ENCODE measurements at places on chromosomes 1 and 21. TPM values are rescaled to one million over a fixed set of nuclear protein-coding genes. Genes with fewer than 3 reads are reported as not detected.

The NBPF3 gene
- 2.7 TPM for polyA plus RNA-seq

The TMEM54 gene
- not detected for polyA plus RNA-seq

The PTAFR gene
- 0.50 TPM for polyA plus RNA-seq

The CFAP141 gene
- not detected for polyA plus RNA-seq

The ERICH3 gene
- polyA plus RNA-seq = not detected

DNA sequence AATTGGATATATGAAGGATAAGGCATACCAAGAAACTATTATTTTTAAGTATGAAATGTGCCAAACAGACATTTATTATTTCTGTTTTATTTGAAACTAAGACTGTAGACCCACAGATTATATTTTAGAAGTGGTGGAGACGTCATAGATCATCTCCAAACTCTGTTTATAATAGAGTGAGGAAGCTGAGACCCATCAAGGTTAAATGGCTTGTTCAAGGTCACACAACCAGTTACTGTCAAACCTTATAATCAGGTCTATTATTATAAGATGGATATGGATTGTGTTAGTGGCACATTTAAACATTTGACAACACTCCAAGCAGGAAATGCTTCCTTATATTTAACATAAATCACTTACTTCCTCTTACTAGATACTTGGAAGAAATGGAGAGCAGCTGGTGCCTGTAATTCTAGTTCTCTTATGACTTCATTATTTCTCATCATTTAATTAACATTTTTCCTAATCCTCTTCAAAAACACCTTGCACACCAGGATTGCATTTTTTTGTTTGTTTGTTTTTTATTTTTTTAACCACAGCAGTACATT is 117.0 kb downstream of the NEK7 start:
- H3K27me3 ChIP-seq = no peaks in the 10 kb centered on the region
- DNase-seq = no peak
- H3K36me3 ChIP-seq = peaks cover 2% of the 10 kb centered on the region
- no peak overlapping the region for H3K27ac ChIP-seq
- no peaks in the 10 kb centered on the region for H3K4me1 ChIP-seq
- no peak overlapping the region for H3K4me3 ChIP-seq

GRCh38 chr1:90721210-90722194 is 4.4 kb upstream of the BARHL2 start:
- H3K27ac ChIP-seq = no peak overlapping the region
- DNase-seq = peak; percentile 66
- peaks cover 36% of the 10 kb centered on the region for H3K4me1 ChIP-seq
- H3K27me3 ChIP-seq = peaks cover 52% of the 10 kb centered on the region
- H3K4me3 ChIP-seq = peak overlapping the region; percentile 8

DNA sequence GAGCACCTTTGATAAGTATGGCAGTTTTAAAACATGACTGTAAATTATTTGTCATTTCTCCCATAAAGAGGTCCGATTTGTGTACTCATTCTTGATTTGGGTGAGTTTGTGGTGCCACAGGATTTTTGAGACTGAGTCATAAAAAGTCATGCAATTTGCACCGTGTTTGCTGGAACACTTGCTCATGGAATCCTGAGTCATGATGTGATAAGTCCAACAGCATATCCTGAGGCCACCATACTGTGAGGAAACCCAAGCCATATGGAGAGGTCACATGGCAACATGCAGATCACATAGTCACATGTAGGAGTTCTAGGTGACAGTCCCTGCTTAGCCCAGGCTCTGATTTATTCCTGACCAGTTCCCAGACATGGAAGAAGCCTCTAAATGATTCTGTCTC is 40.8 kb upstream of the PRRX1 start:
- H3K36me3 ChIP-seq = no peaks in the 10 kb centered on the region
- H3K27me3 ChIP-seq = peaks cover 5% of the 10 kb centered on the region

DNA sequence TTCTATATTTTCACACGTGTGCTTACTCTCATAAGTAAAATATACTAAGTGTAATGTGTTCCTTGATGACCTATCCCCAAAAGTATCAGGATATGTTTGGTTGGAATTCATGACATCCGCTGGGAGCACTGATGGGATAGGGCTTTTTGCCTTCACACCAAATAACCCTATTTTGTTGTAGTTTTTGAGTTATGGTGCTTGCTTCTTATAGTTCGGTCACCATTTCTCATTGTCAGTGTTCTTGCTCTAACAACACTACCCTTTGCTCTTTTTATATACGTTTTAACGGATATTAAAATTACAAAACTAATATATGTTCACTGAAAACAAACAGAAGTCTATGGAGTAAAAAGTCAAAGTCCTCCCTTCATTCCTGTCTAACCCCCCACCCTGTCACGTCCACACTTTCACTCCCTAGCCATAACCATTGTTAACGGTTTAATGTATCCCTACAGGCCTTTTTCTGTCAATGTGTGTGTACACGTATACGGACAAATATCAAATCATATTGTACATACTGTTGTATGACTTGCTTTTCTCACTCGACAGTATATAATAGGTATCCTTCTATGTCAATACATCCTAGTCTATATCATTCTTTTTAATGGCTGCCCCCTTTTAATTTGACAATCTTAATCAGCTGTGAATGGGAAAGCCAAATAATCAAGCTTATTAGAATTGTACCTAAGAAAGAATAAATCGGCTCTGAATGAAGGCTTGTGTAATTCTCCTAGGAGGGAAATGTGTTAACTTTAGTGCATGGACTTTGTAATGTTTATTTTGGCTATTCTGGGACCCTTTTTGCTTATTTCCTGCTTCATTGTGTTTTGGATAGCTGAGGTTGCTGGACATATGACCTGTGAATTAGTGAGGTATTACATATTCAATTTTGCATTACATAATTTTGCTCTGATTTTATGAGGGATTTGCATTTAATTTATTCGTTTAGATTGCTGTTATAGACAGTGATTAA is 3.5 kb upstream of the RNF220 start:
- DNase-seq = no peak
- H3K4me3 ChIP-seq = no peak overlapping the region
- no peak overlapping the region for H3K27ac ChIP-seq

DNA sequence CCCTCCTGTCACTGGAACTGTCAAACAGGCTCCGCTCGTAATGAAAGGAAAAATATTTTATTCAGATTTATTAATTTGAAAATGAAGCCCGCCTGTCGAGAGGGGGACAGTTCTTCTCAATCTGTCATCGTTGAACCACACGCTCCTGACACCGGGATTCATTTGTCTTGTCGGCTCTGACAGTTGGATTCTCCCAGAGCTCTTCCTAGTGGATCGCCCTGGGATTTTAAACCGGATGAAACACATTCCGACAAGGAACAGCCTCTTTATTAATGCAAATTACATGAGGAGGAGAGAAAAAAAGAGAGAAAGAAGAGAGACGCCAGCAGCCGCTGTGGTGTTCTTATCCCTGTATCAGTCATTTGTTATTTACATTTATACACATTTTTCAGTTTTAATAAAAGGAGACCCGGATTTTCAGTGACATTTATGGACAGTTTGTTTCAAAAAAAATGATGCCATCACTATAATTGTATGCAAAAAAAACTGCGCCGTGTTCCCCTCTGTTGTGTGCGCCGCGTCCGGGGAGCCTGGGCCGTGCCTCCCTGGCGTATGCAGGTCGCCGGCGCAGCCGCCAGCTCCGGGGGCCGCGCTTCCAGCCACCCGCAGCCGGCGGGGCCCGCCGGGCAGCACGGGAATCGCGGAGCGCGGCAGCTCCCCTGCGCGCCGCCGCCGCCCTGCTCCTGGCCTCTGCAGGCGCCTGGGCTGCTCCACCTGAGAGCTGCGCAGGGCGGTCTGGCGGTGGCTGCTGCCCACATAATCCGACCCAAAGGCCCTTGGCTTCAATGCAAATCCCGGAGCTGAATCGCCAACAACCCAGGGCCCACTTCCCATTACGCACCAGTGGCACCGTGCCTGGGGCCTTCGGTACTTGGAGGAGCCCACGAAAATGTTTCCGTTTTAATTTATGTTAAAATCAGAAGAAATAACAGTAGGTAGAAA is 237.9 kb upstream of the PBX1 start:
- H3K27me3 ChIP-seq = no peaks in the 10 kb centered on the region
- H3K4me3 ChIP-seq = no peak overlapping the region
- no peak overlapping the region for H3K27ac ChIP-seq
- no peaks in the 10 kb centered on the region for H3K36me3 ChIP-seq
- DNase-seq = no peak

- DNase-seq = no peak
- peaks cover 96% of the 10 kb centered on the region for H3K36me3 ChIP-seq
- no peaks in the 10 kb centered on the region for H3K27me3 ChIP-seq
- H3K27ac ChIP-seq = no peak overlapping the region
- no peak overlapping the region for H3K4me3 ChIP-seq
These were observed 38.0 kb downstream of the ADSS2 start for GRCh38 chr1:244413736-244414135.

- no peaks in the 10 kb centered on the region for H3K27me3 ChIP-seq
- no peaks in the 10 kb centered on the region for H3K36me3 ChIP-seq
- no peak for DNase-seq
- no peaks in the 10 kb centered on the region for H3K4me1 ChIP-seq
- no peak overlapping the region for H3K4me3 ChIP-seq
- H3K27ac ChIP-seq = no peak overlapping the region
These were observed 54.5 kb downstream of the PLXNA2 start for GRCh38 chr1:208189716-208190115.

DNA sequence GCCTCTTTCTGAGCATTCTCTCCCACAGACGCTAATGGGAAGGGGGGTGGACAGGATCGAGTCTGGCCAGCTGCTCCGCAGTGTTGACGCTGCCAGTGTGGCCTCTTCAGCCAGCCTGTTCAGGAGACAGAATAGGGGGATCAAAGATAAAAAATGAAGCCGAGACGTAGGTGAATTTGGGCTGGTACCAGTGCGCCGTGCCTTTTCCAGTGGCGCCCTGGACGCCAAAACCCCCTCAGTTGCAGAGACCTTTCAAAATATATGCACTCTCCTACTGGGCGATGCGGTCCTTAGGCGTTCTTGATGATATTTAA is 1.1 kb downstream of the TTC3 start:
- no peaks in the 10 kb centered on the region for H3K36me3 ChIP-seq
- H3K4me1 ChIP-seq = peaks cover 34% of the 10 kb centered on the region
- no peak for DNase-seq
- H3K4me3 ChIP-seq = peak overlapping the region; percentile 86
- H3K27me3 ChIP-seq = no peaks in the 10 kb centered on the region

DNA sequence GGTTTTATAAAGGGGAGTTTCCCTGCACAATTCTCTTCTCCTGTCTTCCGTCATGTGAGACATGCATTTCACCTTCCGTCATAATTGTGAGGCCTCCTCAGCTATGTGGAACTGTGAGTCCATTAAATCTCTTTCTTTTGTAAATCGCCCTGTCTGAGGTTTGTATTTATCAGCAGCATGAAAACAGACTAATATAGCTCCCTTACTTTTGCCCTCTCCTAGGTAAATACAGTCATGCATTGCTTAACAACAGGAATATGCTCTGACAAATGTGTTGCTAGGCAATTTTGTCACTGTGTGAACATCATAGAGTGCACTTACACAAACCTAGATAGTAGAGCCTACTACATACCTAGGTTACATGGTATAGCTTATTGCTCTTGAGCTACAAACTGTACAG is 616.8 kb downstream of the RWDD3 start:
- no peaks in the 10 kb centered on the region for H3K4me1 ChIP-seq
- no peaks in the 10 kb centered on the region for H3K27me3 ChIP-seq
- H3K36me3 ChIP-seq = no peaks in the 10 kb centered on the region
- no peak overlapping the region for H3K27ac ChIP-seq
- H3K4me3 ChIP-seq = no peak overlapping the region

DNA sequence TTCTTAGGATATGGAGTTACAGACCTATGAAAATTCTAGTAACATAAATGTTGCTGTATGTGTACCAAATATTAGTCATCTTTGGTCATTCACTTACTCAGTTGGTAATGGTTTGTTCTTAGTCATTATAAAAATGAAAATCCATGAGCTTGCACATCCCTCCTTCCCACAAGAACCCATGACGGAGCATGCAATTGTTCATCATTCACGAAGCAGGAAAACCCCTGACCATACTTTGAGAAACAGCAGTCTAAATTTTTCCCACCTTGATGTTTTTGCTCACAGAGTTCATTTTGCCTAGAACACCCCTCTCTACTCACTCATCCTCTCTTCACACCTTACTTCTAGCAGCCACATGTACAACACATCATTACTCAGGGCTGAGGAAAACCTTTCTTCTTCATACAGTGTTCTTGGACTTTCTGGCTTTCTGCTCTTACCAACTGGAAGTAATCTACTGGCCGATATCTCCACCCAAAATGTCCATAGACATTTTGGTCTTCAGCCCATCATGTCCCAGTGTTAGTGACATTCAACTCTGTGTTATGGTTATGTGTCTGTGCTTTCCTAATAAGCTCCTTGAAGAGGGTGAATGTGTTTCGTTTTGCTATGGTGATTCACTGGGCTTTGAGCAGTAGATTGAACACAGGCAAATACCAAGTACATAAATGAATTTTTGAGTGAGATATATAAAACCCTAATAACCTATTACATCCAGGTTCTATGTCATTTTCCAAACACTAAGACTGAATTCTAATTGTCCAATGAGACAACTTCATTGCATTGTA is 189.9 kb downstream of the ZC3H11B start:
- H3K4me3 ChIP-seq = no peak overlapping the region
- H3K36me3 ChIP-seq = no peaks in the 10 kb centered on the region
- no peaks in the 10 kb centered on the region for H3K4me1 ChIP-seq
- no peak overlapping the region for H3K27ac ChIP-seq
- H3K27me3 ChIP-seq = no peaks in the 10 kb centered on the region
- no peak for DNase-seq

DNA sequence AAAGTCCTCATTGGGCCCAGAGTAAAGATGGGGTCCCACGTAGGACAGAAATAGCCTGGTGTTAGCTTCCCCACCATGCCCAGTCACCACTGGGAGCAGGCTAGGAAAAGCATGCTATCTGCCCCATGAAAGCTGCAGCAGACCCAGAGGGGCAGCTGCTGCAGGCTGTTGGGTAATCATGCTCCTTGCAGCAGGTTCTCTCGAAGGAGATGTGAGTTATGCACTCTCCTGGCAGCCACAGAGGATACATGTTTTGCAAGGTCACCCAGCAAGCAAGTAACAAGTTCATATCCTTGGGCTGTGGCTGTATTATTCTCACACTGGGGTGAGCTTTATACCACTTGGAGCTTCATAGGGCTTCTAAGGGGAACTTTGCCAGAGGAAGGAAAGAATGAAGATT is 9.1 kb upstream of the HEYL start:
- H3K4me3 ChIP-seq = no peak overlapping the region
- H3K4me1 ChIP-seq = no peaks in the 10 kb centered on the region
- no peaks in the 10 kb centered on the region for H3K36me3 ChIP-seq
- H3K27ac ChIP-seq = no peak overlapping the region
- H3K27me3 ChIP-seq = no peaks in the 10 kb centered on the region

GRCh38 chr1:104648269-104648691 is 898.6 kb downstream of the AMY1C start:
- H3K4me1 ChIP-seq = no peaks in the 10 kb centered on the region
- no peaks in the 10 kb centered on the region for H3K27me3 ChIP-seq
- peak; percentile 0 for DNase-seq
- no peak overlapping the region for H3K27ac ChIP-seq
